ENCODE measurements at places on chromosomes 6 and 20. TPM values are rescaled to one million over a fixed set of nuclear protein-coding genes. Genes with fewer than 3 reads are reported as not detected.
A peak's percentile ranks its signal among the peaks of the same experiment; 100 is the strongest.

- peak overlapping the region; percentile 34 for H3K4me3 ChIP-seq
- H3K4me1 ChIP-seq, result peaks cover 77% of the 10 kb centered on the region
- peak overlapping the region; percentile 100 for H3K27ac ChIP-seq
Observed at GRCh38 chr6:35485402-35485877, 11.4 kb downstream of the TEAD3 start.

DNA sequence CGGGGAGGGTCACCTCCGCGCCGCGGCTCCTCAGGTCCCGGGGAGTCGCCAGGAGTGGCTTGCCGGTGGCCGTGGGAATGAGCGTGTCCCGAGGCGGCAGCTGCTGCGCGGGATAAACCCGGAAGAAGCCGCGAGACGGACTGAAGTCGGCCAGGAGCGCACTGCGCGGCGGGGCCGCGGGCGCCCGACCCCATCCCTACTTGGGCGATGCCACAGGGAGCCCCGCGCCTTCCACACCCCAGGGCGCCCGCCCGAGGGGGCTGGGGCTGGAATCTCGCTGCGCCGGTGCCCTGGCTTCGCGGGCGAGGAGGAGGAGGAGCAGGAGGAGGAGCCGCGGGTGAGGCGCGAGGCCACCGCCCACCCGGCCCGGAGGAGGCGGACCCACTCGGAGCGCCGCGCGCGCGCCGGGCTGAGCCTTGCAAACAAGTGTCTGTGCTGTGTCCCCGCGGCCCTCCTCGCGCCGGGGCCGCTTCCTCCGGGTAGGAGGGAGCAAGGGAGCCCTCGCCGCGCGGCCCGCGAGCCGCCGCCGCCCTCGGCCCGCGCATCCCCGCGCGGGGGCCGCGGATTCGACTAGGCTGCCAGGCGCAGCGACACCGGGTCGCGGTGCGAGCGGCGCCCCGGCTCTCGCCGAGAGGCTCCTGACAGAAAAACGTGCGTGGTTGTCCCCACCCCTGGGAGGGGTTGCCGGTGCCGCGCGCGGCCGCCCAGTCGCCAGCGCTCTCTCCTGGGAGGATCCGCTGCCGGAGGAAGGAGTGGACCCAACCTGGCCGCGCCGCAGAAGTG is at the start of gene ZDHHC14:
Gene ZDHHC14 (plus strand): TSS at position 412 of the 783 bp plus-strand sequence.
- H3K27ac ChIP-seq, result peak within 1 kb of the TSS; percentile 94
- H3K4me3 ChIP-seq, result peak within 1 kb of the TSS; percentile 98
- H3K4me1 ChIP-seq, result peaks cover 22% of the 10 kb centered on the region
- H3K27me3 ChIP-seq, result no peaks in the 10 kb centered on the region
- no peaks in the 10 kb centered on the region for H3K36me3 ChIP-seq

GRCh38 chr20:3407040-3407770 is at the start of gene DNAAF9:
Gene DNAAF9, minus strand, starts transcription at chr20:3407669. Its CDS starts 112 bp downstream, at chr20:3407557.
- no peaks in the 10 kb centered on the region for H3K36me3 ChIP-seq
- peaks cover 31% of the 10 kb centered on the region for H3K4me1 ChIP-seq
- H3K4me3 ChIP-seq, result peak within 1 kb of the TSS; percentile 96
- H3K27me3 ChIP-seq, result no peaks in the 10 kb centered on the region
- DNase-seq, result peak; percentile 80
- H3K27ac ChIP-seq, result peak within 1 kb of the TSS; percentile 95

GRCh38 chr6:69775941-69776340 is 20.9 kb downstream of the LMBRD1 start:
- no peaks in the 10 kb centered on the region for H3K36me3 ChIP-seq
- no peak overlapping the region for H3K4me3 ChIP-seq
- DNase-seq, result no peak
- no peaks in the 10 kb centered on the region for H3K27me3 ChIP-seq

DNA sequence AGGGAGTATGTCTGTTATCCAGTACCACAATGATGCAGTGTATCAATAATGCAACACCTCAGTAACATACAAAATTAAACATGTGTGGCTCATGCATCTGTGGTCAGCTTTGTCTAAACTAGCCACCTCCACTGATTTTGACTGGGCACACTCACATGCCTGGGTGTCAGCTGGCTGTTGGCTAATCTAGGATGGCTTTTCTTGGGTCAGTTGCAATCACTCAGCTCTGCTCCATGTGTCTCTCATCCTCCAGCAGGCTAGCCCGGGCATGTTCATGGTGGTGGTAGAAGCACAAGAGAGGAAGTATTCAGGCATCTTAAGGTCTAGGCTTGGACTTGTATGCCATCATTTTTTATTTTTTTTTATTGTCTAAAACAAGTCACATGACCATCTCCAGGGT is 59.3 kb upstream of the JAG1 start:
- no peak for DNase-seq
- no peak overlapping the region for H3K4me3 ChIP-seq
- H3K4me1 ChIP-seq, result peaks cover 13% of the 10 kb centered on the region
- H3K36me3 ChIP-seq, result no peaks in the 10 kb centered on the region
- no peak overlapping the region for H3K27ac ChIP-seq

Gene SPATA25
- total RNA-seq, result 4.3 TPM

Gene GNRH2
- 1.6 TPM for total RNA-seq

Gene HLA-DMA
- total RNA-seq, result 26.0 TPM

DNA sequence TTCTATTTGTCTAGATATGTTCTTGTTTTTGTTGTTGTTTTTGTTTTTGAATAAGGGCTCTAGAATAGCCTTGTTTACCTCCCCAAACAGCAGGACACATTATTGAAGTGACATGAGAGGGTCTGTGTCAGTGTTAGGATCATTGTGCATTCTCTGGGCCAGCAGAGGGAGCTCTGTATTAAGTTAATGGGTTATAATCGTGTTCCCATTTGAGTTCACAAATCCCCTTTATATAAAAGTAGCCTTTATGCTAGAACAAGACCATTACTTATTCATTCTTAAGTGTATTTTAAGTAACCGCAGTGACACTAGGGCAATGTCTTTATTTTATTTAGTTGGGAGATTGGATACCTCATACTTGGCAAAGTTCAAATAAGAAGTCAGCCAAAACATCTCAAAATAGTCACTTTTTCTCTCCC is 44.8 kb downstream of the STK4 start:
- H3K27ac ChIP-seq, result no peak overlapping the region
- H3K4me3 ChIP-seq, result no peak overlapping the region
- H3K4me1 ChIP-seq, result peaks cover 6% of the 10 kb centered on the region
- H3K27me3 ChIP-seq, result no peaks in the 10 kb centered on the region
- no peak for DNase-seq
- no peaks in the 10 kb centered on the region for H3K36me3 ChIP-seq

GRCh38 chr6:17413313-17413750 is 19.9 kb downstream of the CAP2 start:
- no peaks in the 10 kb centered on the region for H3K27me3 ChIP-seq
- DNase-seq, result no peak

GRCh38 chr6:138912308-138912707 is 75.7 kb downstream of the REPS1 start:
- no peaks in the 10 kb centered on the region for H3K4me1 ChIP-seq
- H3K27me3 ChIP-seq, result no peaks in the 10 kb centered on the region
- no peak for DNase-seq
